ENCODE measurements at places on chromosomes 6 and 20.
A peak's percentile ranks its signal among the peaks of the same experiment; 100 is the strongest.

DNA sequence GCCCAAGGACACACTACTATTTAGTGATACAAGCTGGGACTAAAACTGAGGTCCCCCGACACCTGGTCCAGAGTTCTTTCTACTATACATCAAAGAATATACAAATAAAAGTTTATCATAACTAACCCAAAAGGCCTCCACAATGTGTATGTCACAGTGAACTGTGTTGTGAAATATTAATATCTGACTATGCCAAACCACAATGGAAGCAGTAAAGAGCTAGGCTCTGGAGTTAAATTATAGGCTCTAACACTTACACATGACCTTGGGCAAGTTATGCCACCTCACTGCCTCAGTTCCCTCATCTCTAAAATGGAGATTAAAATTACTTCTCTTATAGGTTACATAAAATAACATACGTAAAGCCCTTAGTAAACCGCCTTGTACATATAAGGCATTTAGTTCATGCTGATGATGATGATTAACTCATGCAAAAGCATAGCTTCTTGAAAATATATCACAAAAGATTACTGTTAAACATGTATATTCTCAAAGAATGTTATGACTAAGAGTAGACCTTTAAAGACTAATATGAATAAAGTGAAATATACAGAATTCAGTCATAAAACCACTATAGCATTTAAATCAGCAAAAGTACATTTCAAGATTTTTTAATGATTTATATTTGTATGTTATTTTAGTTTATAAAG, 5.7 kb downstream of the SUPT3H start:
- H3K27ac ChIP-seq = no peak overlapping the region
- no peak for DNase-seq
- no peak overlapping the region for H3K4me3 ChIP-seq
- H3K36me3 ChIP-seq = no peaks in the 10 kb centered on the region
- H3K27me3 ChIP-seq = no peaks in the 10 kb centered on the region

GRCh38 chr6:170045981-170046667, 244.8 kb downstream of the DLL1 start:
- DNase-seq = no peak
- no peak overlapping the region for H3K4me3 ChIP-seq

DNA sequence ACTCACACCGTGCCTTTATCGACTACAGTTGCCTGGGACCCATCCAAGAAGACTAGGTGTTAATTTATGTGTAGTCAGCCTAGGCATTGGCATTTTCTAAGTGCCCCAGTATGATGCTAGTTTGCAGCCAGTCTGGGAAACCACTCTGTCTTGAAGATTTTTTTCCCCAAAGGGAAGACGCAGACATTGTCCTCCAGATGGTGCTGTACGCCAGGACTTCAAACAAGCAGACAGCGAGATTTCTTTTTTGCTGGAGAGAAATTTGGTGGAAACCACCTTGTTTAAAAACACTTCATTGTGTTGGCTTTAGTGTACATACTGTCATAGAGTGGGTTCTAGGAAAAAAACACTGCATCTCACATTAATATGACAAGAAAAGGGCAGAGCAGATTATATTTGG, 30.0 kb downstream of the ALDH5A1 start:
- no peaks in the 10 kb centered on the region for H3K36me3 ChIP-seq
- no peaks in the 10 kb centered on the region for H3K4me1 ChIP-seq
- DNase-seq = no peak
- H3K4me3 ChIP-seq = no peak overlapping the region

- no peak for DNase-seq
- H3K36me3 ChIP-seq = no peaks in the 10 kb centered on the region
- no peaks in the 10 kb centered on the region for H3K27me3 ChIP-seq
- H3K4me3 ChIP-seq = no peak overlapping the region
Observed at GRCh38 chr6:100344761-100345160, 120.0 kb downstream of the SIM1 start.

GRCh38 chr6:149014631-149015534, 268.1 kb downstream of the UST start:
- no peaks in the 10 kb centered on the region for H3K27me3 ChIP-seq
- H3K27ac ChIP-seq = 0 out of 2 replicates have a peak overlapping the region, but pooled peaks have one; percentile 25
- H3K36me3 ChIP-seq = 0 out of 2 replicates have a peak, but pooled peaks cover under 1% of the 10 kb centered on the region
- peak; percentile 70 for DNase-seq

GRCh38 chr6:131924881-131925474, 26.2 kb downstream of the CCN2 start:
- H3K36me3 ChIP-seq = no peaks in the 10 kb centered on the region
- no peak overlapping the region for H3K27ac ChIP-seq
- no peak overlapping the region for H3K4me3 ChIP-seq
- no peak for DNase-seq
- no peaks in the 10 kb centered on the region for H3K27me3 ChIP-seq

GRCh38 chr20:42191140-42191860, 573.1 kb upstream of the CHD6 start:
- DNase-seq = no peak
- no peak overlapping the region for H3K4me3 ChIP-seq
- no peaks in the 10 kb centered on the region for H3K36me3 ChIP-seq

- no peak overlapping the region for H3K27ac ChIP-seq
- H3K36me3 ChIP-seq = no peaks in the 10 kb centered on the region
- DNase-seq = no peak
- H3K27me3 ChIP-seq = no peaks in the 10 kb centered on the region
- H3K4me1 ChIP-seq = no peaks in the 10 kb centered on the region
Observed at GRCh38 chr6:121055572-121056163, 278.6 kb downstream of the TBC1D32 start.

DNA sequence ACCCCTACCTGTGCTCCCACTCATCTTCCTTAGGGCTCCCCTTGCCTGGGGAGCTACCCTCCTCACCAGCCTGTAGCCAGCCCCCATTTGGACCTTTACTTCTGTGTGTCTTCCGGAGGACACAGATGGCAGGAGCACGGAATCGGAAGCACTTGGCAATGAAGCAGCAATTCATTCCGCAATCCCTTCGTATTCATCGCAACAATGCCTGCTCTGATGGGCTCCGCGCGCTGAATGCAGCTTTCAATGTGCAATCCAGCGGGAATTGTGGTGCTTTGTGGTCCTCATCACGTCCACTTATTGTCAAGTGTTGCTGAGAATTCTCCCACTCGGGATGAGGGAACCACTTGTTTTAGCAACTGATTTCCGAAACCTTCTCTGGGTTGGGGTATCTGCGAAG, 336.0 kb downstream of the DHX35 start:
- no peaks in the 10 kb centered on the region for H3K4me1 ChIP-seq
- no peak overlapping the region for H3K27ac ChIP-seq
- H3K27me3 ChIP-seq = no peaks in the 10 kb centered on the region
- H3K4me3 ChIP-seq = no peak overlapping the region
- no peaks in the 10 kb centered on the region for H3K36me3 ChIP-seq

DNA sequence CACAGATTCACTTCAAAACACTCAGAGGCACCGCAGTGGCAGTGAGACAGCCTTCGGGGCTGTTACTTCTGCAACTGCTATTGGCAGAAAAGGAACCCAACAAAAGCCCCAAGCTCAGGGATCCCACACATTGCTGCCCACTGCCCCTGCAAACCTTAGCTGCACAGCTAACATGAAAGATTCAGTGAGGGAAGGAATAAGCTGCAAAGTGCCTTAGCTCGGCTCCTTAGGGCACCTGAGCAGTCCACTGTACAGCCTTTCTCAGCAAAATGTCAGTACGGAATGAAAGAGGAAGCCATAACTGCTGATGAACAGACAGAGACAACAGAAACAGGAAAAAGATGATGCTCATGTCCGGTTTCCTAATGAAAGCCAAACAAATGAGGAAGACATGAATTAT, 179.7 kb upstream of the SHLD1 start:
- no peak for DNase-seq
- no peaks in the 10 kb centered on the region for H3K36me3 ChIP-seq
- H3K4me1 ChIP-seq = no peaks in the 10 kb centered on the region
- no peaks in the 10 kb centered on the region for H3K27me3 ChIP-seq
- H3K4me3 ChIP-seq = no peak overlapping the region

- no peaks in the 10 kb centered on the region for H3K27me3 ChIP-seq
- H3K36me3 ChIP-seq = no peaks in the 10 kb centered on the region
- H3K4me3 ChIP-seq = no peak overlapping the region
- H3K4me1 ChIP-seq = no peaks in the 10 kb centered on the region
- no peak overlapping the region for H3K27ac ChIP-seq
Observed at GRCh38 chr6:130046671-130047070, 28.3 kb downstream of the L3MBTL3 start.

DNA sequence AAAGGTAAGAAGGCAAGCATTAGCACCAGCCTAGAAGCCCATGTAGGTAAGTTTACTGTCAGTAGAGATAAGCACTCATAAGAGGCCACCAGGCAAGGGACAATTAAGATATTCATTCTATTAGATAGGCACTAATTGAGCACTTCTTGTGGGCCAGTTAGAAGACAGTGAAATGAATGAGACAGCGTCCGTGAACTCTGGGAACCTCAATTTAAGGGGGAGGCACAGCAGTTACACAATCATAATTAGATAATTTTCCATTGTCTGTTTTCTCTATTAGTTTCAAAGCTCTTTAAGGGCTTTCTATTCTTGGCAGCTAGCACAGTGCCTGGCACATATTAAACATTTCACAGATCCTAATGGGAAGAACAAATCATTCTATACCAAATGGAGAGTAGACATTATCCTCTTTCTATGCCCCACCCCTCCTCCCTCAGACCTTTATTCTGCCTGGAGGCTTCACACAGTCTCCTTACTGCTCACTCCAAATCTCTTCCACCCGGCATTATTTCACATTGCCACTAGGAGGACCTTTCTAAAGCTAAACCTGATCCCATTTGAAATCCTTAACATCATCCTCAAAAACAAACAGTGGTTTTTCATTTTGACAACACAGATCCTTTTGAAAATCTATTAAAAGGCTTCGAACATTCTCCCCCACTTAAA, 529.6 kb downstream of the ADGRB3 start:
- H3K27ac ChIP-seq = no peak overlapping the region
- H3K4me1 ChIP-seq = no peaks in the 10 kb centered on the region
- no peaks in the 10 kb centered on the region for H3K36me3 ChIP-seq
- DNase-seq = no peak

- H3K27me3 ChIP-seq = no peaks in the 10 kb centered on the region
- DNase-seq = no peak
- H3K4me3 ChIP-seq = no peak overlapping the region
- no peak overlapping the region for H3K27ac ChIP-seq
- no peaks in the 10 kb centered on the region for H3K4me1 ChIP-seq
Observed at GRCh38 chr20:9628141-9628540, 113.8 kb downstream of the LAMP5 start.

GRCh38 chr6:98971303-98971702, 23.6 kb upstream of the FBXL4 start:
- no peak for DNase-seq
- H3K4me1 ChIP-seq = no peaks in the 10 kb centered on the region
- no peak overlapping the region for H3K27ac ChIP-seq
- no peaks in the 10 kb centered on the region for H3K36me3 ChIP-seq
- H3K4me3 ChIP-seq = no peak overlapping the region

GRCh38 chr6:137123078-137123477, 50.4 kb downstream of the IL22RA2 start:
- DNase-seq = no peak
- H3K36me3 ChIP-seq = no peaks in the 10 kb centered on the region
- no peak overlapping the region for H3K27ac ChIP-seq
- no peaks in the 10 kb centered on the region for H3K27me3 ChIP-seq
- H3K4me1 ChIP-seq = no peaks in the 10 kb centered on the region
- no peak overlapping the region for H3K4me3 ChIP-seq

DNA sequence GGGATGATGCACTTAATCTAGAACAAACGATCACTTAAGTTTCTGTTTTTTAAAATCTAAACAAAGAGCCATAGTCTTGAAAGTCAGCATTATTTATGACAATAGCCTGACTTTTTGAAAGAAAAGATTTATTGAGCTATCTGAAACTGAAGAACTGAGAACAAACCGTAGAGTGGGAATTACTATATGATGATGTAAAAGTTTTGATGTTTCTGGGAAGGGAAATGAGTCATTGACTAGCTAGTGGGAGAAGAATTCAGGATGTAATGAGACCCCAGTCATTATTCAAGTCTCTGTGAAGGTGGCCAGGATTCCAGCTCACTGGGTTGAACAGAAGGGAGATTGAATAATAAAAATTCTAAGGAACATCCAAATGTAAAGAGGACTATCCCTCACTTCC, 83.4 kb upstream of the FABP7 start:
- H3K4me1 ChIP-seq = no peaks in the 10 kb centered on the region
- no peaks in the 10 kb centered on the region for H3K36me3 ChIP-seq
- H3K27me3 ChIP-seq = no peaks in the 10 kb centered on the region
- H3K27ac ChIP-seq = no peak overlapping the region
- no peak for DNase-seq
- no peak overlapping the region for H3K4me3 ChIP-seq

- H3K4me3 ChIP-seq = peak overlapping the region; percentile 47
- H3K4me1 ChIP-seq = peaks cover 3% of the 10 kb centered on the region
- H3K27ac ChIP-seq = no peak overlapping the region
- peak; percentile 81 for DNase-seq
- H3K27me3 ChIP-seq = peaks cover 11% of the 10 kb centered on the region
- H3K36me3 ChIP-seq = no peaks in the 10 kb centered on the region
Observed at GRCh38 chr6:119077643-119078375, 655 bp downstream of the FAM184A start.

DNA sequence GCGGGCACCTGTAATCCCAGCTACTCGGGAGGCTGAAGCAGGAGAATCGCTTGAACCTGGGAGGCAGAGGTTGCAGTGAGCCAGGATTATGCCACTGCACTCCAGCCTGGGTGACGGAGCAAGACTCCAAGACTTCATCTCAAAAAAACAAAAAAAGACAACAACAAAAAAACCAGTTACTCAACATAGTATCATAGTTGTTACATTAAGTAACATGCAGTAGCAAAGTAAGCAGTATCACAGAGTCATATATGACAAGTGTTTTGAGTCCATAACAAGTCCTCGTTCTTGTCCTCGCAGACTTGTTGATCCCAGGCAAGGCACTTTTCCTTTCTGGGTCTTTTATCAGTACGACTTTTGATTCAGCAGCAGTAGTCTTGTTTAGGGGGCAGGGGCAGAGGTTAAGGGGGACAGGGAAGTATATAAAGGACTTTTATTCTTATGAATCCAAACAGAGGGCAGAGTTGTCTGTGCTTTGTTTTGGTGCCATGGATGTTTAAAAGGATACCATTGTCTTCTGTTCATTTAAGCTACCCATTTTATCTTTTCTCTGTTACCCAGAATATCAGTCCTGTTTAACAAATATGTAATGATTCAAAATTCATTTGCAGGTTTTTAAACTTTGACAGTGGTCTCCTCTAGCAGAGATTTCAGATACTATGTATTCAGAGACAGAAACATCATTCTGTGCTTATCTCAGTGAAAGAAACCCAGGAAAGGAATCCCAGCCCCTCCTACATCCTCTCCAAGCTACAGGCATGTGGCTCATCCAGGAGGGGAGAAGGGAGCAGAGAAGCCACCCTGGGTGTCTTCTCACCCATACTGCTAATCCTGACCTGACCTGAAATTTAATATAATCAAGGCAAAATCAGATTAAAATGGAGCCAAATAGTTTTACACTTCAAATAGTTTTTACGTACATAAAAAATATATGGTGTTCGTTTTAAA, 137.9 kb upstream of the EDN1 start:
- no peaks in the 10 kb centered on the region for H3K36me3 ChIP-seq
- DNase-seq = no peak
- H3K4me1 ChIP-seq = no peaks in the 10 kb centered on the region
